Esophagus mucosa (tissue), 1 donor: ENCODE measurements at places on chromosomes 7 and 10. TPM values are rescaled to one million over a fixed set of nuclear protein-coding genes. Genes with fewer than 3 reads are reported as not detected.
A peak's percentile ranks its signal among the peaks of the same experiment; 100 is the strongest.

GRCh38 chr10:75940742-75941141, 509.3 kb downstream of the LRMDA start:
- ATAC-seq = no peak

The FXYD4 gene
- total RNA-seq = not detected

The PRPS1L1 gene
- total RNA-seq = not detected

The SPRN gene
- total RNA-seq = 0.12 TPM

GRCh38 chr7:74214816-74215630, 5.2 kb downstream of the LAT2 start:
- ATAC-seq = no peak

- ATAC-seq = no peak
Measured at GRCh38 chr10:56633876-56634452, 272.9 kb upstream of the ZWINT start.

GRCh38 chr7:79951415-79951814, 183.2 kb upstream of the GNAI1 start:
- no peak for ATAC-seq

DNA sequence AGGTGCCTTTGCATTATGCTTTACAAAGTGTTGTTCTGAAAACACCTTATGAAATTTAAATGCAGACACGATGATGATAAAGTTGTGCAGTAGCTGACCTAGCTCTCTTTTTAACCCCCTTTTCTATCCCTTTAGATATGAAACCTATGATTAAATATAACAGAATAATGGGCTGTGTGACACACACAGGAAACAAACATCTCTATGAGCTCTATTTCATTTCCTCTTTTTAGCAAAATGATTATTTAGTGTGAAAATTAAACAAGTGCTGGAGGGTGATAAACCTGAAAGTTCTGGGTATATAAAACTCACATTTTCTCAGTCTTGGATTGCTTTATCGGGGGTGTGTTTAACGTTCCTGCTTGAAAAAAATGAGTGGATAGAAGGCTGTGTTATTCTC, 1310.5 kb upstream of the CELF2 start:
- no peak for ATAC-seq

The LEP gene
- total RNA-seq = 0.12 TPM

DNA sequence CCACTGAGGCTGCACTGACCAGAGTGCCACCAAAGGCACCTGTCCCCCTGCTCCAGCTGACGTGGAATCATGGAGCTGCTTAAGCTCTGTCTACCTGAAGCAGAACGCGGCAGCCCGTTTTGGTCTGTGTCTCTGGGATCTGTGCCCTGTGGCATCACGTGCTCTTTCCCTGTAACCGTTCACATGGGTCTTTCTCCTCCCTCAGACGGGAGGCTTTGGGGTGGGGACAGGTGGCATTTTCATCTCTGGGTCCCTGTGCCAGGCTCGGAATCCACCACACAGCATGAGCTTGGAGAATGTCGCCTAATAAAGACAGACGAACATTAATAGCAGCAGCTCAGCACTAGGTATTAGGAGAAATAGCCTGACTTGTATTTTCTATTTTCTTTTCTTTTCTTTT, 1.6 kb upstream of the ADAP1 start:
- no peak for ATAC-seq

- ATAC-seq = no peak
Measured at GRCh38 chr10:60258429-60258797, 131.3 kb downstream of the ANK3 start.

The CCDC172 gene
- not detected for total RNA-seq

DNA sequence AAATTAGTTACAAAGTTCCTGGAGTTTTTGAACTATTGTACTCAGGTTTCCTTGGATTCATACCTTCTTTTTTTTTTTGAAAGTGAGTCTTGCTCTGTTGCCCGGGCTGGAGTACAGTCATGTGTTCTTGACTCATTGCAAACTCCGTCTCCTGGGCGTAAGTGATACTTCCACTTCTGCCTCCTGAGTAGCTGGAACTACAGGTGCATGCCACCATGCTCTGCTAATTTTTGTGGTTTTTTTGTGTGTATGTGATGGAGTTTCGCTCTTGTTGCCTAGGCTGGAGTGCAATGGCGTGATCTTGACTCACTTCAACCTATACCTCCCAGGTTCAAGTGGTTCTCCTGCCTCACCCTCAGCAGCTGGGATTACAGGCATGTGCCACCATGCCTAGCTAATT, 22.3 kb downstream of the MCM10 start:
- ATAC-seq = no peak

- no peak for ATAC-seq
Measured at GRCh38 chr10:28704464-28705161, 27.3 kb downstream of the BAMBI start.

GRCh38 chr10:2836921-2837662, 230.3 kb upstream of the PFKP start:
- ATAC-seq = no peak

GRCh38 chr10:15387021-15387420, 15.9 kb upstream of the FAM171A1 start:
- no peak for ATAC-seq

- ATAC-seq = peak; percentile 25
Measured at GRCh38 chr7:137846827-137847567, at the start of gene DGKI. Gene DGKI (minus strand): TSS chr7:137846974.

DNA sequence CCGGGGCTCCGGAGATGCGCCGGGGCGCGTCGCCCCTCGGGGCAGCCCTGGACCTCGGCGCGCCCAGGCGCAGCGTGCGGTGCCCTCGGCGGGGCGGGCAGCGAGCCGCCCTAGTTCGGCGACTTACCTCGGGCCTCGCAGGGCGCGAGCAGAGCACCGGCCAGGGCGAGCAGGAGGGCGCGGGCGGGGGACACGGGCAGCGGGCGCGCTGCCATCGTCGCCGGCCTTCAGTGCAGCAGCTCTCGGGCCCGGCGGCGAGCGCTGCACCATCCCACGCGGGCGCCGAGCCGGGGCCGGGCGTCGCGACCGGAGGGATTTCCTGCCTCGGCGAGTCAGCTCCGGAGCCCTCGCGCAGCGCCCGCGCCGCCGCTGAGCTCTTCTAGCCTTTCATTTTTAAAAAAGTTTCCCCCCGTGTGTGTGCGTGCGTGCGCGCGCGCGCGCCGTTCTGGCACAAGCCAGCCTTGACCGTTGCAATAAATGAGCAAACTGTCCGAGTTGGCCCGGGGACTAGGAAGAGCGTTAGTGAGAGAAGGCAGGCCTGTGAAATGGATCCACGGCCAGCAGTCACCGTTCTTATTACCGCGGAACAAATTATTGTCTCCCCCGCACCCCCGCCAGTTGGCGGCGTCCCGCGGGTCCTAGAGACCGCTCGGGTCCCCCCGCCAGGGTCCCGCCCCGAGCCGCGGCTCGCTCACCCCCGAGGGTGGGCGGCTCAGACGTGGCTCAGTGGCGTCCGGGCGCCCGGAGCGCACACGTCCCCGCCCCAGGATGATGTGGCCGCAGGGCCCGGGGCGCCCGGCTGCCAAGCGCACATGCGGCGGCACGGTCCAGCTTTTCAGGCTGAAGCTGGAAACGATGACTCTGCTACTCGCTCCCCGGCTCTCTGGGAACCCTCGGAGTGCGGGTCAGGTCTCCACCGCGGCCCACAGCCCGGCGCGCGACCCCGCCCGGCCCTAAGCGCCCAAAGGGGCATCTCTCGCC, at the start of gene ADAM12:
ADAM12 (minus strand) TSS at position 547 of the 981 bp plus-strand sequence; CDS start at position 215, 332 bp downstream.
- peak; percentile 46 for ATAC-seq

DNA sequence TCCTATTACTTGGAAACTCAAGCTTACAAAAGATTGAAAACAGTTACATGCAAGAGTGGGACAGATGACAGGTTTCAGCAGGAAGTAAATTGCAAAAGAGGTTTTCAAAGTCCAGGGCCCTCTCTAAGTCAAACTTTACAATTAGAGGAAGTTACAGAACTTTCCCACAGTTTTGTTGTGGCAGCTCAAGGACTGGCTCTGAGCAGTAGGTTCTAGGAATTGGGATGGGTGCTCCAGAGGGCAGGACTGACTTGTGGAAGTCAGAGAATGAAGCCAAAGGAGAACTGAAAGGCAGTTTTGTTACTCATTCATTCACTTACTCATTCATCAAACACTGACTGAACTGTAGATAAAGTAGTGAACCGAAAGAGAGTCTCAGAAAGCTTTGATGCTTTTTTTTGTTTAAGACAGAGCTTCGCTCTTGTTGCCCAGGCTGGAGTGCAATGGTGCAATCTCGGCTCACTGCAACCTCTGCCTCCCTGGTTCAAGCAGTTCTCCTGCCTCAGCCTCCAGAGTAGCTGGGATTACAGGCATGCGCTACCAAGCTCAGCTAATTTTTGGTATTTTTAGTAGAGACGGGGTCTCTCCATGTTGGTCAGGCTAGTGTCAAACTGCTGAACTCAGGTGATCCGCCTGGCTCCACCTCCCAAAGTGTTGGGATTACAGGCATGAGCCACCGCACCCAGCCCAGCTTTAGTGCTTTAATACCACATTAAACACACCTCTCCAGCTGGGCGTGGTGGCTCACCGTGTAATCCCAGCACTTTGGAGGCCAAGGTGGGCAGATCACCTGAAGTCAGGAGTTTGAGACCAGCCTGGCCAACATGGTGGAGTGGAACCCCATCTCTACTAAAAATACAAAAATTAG, 66.8 kb upstream of the CCNJ start:
- ATAC-seq = no peak

- peak; percentile 75 for ATAC-seq
Measured at GRCh38 chr10:11687779-11688447, 54.3 kb upstream of the ECHDC3 start.

The PSD gene
- 2.0 TPM for total RNA-seq

GRCh38 chr7:77497079-77497478, 40.0 kb upstream of the PTPN12 start:
- no peak for ATAC-seq

The AASS gene
- 16.3 TPM for total RNA-seq

- ATAC-seq = no peak
Measured at GRCh38 chr7:33420311-33420940, 291.1 kb downstream of the BBS9 start.

The ACHE gene
- 0.44 TPM for total RNA-seq

GRCh38 chr7:115083935-115084334, 162.0 kb downstream of the MDFIC start:
- no peak for ATAC-seq

DNA sequence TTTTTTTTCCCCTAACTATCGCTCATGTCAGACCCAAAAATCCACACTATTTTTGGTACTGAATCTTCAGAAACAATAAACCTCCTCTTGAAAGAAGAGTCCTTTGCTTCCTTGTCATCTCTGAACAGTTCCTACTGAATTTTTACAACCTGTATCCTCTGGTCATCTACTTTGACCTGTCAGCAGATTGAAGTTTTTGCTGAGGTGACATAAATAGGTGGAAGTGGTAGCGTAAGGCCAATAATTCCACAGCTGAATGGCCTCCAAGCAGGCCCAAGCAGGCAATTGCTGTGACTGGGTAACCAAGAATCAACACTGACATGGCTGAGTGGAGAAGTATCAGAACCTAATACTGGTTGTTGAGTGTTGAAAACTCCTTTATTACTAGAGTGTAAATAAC, 117.4 kb upstream of the MAGI2 start:
- no peak for ATAC-seq

The DPY19L1 gene
- 10.4 TPM for total RNA-seq

GRCh38 chr7:22295402-22296264, 61.3 kb downstream of the RAPGEF5 start:
- peak; percentile 35 for ATAC-seq

The GRM3 gene
- total RNA-seq = not detected

DNA sequence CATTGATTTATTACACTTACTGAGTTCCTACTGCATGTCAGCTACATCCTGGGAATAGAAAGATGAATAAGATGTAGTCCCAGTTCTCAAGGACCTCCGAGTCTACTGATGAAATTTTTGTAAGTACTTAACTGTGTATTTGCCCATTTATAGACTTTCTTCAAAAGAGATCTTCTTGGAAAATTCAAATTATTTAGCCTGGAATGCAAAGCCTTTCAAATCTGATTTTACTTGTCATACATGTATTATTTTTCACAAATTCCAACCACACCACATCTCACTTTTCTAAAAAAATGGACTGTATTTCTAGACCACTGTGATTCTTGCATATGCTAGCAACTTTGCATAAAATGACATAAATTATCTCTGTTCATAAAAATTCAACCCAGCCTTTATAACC, 581.3 kb downstream of the ATRNL1 start:
- no peak for ATAC-seq

- ATAC-seq = peak; percentile 99
Measured at GRCh38 chr7:91759205-91759863, 121.2 kb downstream of the MTERF1 start.

- ATAC-seq = no peak
Measured at GRCh38 chr7:26112203-26112740, 39.7 kb upstream of the NFE2L3 start.

- no peak for ATAC-seq
Measured at GRCh38 chr7:1621718-1622117, 48.4 kb upstream of the ELFN1 start.

The ATOH7 gene
- total RNA-seq = not detected

The VOPP1 gene
- 11.1 TPM for total RNA-seq

The NEBL gene
- 30.1 TPM for total RNA-seq

DNA sequence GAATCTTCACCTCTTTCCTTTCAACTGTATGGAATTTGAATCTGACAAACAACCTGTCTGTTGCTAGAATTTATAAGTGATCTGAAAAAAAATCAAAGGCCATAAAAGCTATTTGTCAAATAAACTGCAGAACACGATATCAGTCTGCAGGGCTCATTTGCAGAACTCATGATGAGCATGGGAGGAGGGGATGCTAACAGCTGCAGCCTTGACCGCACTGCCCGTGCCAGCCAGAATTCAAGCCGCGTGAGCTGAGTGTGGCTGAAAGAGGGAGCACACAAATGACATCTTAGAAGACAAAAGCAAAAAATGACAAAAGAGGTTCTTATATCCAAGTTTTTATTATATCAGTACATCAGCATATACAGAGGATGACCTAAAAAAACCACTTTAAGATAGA, 15.7 kb downstream of the LRRTM3 start:
- no peak for ATAC-seq

DNA sequence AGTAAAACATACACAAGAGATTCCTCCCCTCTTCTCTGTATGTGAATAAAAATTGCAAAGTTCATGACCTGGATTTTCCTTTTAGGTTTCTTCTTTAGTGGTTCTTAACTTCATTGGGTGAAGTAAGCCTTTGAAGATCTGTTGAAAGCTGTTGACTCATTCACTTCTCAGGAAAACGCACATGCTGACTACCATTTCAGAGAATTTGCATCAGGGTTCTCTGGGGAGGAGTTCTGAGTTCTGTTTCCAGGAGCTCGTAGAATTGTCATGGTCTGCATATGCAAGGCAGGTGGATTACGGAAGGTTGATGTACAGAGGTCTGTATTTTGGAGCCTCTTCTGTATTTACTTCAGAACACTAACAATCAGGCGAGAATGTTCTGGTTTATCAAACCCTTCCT, 962 bp upstream of the SLC26A4 start:
- peak; percentile 56 for ATAC-seq

GRCh38 chr10:99573790-99574189, 41.0 kb downstream of the NKX2-3 start:
- peak; percentile 89 for ATAC-seq

DNA sequence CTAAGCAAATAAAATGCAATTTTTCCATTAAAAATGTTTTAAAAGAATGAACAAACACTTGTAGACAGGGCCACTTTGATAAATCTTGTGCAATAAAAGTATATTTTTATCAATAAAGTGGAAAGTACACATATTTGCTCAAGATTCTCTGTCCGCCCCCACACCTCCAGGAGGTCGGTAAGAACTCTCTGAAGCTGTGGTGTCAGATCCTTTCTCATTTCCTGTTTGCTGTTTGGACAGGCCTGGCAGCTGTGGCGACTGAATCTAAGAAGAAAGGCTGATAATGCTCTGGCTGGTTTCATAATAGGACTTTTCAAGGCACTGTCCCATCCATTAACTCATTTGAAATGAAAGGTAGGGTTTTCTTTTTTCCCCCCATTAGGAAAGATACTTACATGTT, 15.3 kb upstream of the ASB4 start:
- no peak for ATAC-seq

- peak; percentile 43 for ATAC-seq
Measured at GRCh38 chr10:133274751-133275683, 1.7 kb downstream of the ADAM8 start.
